ENCODE measurements at places on chromosomes 13 and 19.

GRCh38 chr13:20442798-20443381 is 82.8 kb downstream of the CRYL1 start:
- no peak for DNase-seq

DNA sequence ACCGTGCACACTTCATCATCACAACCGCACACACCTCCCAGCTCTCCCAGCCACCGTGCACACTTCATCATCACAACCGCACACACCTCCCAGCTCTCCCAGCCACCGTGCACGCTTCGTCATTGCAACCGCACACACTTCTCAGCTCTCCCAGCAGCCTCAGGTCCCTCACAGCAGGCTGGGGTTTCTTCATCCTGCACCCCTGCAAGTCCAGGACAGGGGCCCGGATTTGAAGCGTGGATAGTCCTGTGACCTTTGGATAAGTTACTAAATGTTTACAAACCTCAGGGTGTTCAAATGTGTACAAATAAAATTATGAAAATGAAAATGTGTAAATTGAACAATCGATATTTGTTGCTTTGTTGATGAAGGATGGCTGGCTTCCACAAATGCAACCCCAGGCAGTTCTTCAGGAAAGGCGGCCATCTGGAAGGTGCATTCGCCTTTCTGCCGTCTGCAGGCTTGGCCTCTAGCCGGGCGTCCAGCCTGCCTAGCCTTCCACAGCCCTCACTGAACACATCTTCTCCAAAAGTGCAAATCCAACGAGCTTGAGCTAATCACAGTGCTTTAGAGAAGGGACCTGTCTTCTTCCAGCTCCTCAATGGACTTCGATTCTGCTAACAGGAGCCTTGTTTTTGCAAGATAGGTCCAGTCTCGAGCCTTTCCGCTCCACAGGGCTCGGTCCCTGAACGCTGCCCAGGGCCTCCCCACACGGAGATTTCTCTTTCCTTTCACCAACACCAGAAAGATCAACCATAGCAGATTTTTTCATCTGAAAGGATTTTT is 74.2 kb downstream of the SPACA7 start:
- DNase-seq = no peak

- no peak for DNase-seq
Measured at GRCh38 chr13:80361883-80362327, 21.0 kb upstream of the SPRY2 start.

DNA sequence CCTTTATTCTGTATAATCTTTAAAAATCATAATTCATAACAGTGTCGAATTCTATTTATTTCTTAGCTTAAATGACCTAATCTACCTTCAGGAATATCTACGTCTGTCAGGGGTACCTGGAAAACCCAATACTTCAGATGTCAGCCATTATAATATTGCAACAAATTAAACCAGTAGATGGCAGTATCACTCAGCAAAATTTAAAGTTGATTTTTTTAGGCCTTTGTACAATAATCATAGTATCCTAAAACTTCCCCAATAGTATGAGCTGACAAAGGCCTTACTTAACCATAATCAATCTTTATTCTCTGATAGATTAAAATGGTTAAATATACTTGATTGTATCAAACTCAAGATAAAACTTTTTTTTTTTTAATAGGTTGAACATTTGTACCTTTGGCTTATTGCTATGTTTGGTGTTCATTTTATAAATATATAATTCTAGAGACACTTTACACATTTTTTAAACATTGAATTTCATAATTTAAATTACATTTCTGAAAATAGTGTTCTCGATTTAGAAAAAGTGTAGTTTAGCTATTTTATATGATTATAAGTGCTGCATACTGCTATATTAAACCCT is 830.2 kb upstream of the SPRY2 start:
- no peak for DNase-seq

DNA sequence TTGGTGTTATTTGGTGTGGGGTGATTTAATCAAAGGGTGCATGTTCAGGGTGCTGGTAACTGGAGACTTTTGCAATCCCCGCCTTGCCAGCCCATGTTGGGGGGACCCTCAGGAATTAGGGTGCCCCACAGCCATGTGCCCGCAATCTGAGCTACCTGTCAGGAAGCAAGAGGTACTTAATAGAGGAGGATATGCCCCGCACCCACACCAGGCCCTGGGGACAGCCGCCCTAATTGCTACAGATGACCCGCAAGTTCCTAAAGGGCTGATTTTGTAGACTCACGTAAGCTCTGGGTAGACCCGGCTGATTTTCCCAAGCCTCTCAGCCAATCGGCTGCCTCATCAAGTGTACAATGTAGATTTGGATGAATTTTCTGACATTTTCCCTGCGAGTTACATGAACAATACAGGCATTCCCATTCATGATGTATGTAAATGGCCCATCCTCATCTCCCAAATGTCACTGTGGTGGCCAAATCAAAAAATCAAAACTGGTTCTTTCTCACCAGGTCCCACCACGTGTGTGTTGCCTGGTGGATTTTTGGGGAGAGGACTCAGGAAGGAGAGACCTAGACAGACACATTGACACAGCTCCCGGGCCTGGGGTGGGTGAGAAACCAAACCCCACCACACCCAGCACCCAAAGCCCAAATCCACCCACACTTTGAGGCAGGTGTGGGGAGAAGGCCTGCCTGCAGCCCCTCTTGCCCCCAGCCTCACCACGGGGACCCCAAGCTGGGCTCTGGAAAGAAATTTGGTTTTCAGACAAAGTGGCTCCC is 119.2 kb upstream of the SPACA7 start:
- DNase-seq = no peak

DNA sequence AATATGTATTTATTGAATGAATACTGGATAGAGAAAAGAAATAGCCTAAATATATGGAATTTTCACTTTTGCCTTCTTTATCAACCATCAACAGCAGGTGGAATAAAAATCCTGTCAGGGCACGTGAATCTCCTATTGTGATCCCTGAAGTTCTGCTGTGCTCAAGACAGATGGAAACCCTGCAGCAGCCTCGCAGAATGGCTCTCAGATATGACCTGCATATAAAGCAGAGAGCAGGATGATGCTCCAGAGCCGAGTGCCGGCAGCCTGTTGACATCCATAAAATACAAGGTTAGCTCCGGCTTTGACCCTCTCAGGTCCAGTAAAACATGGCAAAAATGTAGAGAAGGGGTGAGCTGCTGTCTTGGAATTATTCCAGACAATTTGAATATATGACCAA is 659.3 kb downstream of the DIAPH3 start:
- DNase-seq = no peak

- no peak for DNase-seq
Measured at GRCh38 chr19:8336072-8336569, 6.9 kb downstream of the KANK3 start.

DNA sequence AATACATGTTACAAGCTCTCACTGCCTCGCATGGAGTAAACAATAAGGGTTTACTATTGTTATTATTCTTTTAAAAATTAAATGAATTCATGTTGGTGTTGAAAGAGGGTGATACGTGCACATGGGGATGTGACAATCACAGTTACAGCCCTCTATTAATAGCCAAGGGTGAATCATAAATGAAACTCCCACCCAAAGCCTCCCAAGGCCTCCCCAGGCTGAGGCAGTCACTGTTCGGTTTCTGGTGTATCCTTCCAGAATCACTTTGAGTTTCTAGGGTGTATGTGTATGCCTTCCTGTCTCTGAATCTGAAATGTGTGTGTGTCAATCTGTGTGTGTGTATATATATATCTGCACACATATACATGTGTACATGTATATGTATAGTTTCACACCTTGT is 73.4 kb downstream of the AKAP11 start:
- no peak for DNase-seq

DNA sequence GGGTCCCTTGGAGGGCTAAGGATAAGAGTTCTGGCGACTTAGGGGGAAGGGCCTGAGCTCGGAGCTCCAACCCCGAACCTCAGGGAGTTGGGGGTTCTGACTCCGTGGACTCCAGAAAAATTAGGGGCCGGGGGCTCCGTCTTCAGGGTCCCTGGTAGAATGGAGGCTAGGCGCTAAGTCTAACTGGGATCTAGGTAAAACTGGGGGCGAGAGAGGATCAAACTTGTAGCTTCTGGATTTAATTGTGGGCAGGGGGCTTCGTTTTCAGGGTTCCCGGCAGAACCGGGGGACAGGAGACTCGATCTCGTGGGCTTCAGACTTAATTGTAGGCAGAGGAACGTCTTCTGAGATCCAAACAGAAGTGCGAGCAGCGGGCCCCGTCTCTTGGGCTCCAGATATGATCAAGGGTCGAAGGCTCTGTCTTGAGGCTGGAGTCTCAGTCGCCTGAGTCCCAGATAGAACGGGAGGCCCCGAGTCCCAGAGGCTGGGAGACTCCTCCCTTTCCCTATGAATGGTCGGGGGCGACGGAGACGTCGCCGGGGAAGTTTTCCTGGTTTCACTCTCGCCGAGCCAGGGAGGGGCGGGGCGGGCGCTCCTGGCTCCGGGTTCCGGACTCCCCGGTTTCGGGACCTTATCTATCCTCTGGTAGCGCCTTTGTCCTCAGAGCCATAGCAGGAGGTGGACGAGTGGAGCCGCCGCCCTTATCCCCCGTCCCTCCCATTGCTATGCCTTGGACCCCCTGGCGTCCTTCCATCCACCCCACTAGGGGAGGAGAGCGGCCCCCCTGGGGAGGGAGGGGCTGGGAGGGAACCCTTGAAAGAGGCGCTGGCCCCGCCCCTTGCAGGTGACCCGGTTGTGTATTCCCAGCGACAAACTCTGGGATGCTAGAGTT is 1.3 kb downstream of the NECTIN2 start:
- DNase-seq = peak; percentile 88

DNA sequence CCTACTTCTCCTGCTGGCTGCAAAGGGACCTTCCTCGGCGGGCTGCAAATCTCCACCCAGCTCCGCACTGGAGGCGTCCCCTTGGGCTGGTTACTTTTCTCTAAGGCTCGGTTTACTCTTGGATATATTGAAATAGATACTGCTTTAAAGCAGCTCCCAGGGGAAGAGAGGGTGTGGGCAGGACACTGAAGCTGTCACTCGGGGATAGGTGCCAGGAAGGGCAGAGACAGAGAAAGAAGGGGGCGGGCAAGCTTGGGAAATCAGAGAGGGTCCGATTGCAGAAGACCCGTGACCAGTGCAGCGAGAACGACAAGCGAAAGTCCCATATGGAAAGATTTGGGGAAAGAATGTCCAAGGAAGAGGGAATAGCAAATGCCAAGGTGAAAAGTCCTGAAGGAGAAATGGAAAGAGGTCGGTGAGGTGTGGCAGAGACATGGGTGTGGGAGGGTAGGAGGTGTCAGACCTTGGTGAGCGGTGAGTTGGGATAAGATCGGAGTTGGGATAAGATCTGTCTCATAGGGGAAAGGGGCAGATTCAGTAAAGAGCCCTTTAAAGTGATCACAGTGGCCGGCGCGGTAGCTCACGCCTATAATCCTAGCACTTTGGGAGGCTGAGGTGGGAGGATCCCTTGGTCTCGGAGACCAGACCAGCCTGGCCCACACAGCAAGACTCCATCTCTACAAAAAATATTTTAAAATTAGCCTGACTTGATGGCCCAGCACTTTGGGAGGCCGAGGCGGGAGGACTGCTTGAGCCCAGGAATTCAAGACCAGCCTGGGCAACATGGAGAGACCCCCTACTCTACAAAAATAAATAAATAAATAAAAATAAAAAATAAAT is 618 bp downstream of the THSD8 start:
- no peak for DNase-seq

GRCh38 chr19:38891771-38892170 is 7.6 kb downstream of the SIRT2 start:
- DNase-seq = no peak

DNA sequence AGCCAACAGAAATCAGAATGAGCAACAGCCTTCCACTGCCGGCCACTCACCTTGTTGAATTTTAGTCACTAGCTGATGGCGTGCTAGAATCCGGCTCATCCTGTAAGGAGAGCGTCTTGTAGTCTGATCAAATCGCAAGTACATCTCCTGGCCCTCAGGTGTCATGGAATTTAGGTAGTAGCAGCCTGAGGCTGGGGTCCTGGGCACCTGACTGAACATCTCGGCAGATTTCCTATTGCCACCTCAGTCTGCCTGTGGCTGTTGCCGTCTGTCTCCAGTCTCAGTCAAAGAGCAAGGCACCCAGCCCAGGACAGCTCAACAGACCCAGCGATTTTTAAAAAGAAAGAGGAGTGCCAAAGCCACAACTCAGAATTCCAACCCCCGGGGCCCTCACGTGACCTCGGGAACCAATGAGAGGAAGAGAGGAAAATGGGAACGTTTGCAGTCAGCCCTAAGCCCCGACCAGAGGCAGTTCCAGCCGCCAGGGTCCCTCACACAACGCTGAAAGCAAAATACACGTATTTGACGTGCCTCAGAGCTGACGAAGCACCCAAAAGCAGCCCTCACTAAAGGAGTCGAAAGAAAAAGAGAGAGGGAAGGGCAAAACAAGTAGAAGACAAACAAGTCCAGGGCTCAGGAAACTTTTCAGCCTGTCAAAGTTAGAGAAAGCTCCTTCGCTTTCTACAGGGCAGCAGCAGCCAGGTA is at the start of gene STARD13:
TSS of gene STARD13 (minus strand) at position 336 of the 705 bp plus-strand sequence. CDS start at position 219, 117 bp downstream.
- DNase-seq = peak; percentile 95

- DNase-seq = no peak
Measured at GRCh38 chr13:101763191-101763590, 310.7 kb downstream of the ITGBL1 start.
